GM23248 (cell line): ENCODE measurements at places on chromosomes 6 and 20. TPM values are rescaled to one million over a fixed set of nuclear protein-coding genes. Genes with fewer than 3 reads are reported as not detected.

The LBP gene
- polyA plus RNA-seq = not detected in 2 replicates

The BTN1A1 gene
- polyA plus RNA-seq = not detected in 2 replicates

The HBS1L gene
- 83.9 and 85.0 TPM in 2 replicates for polyA plus RNA-seq

The TMEM244 gene
- polyA plus RNA-seq = not detected in 2 replicates

The CGAS gene
- 3.7 TPM in 2 replicates for polyA plus RNA-seq

The PERP gene
- 45.3 and 45.7 TPM in 2 replicates for polyA plus RNA-seq

The SLC22A3 gene
- not detected in 2 replicates for polyA plus RNA-seq

The KHDC1L gene
- not detected in 2 replicates for polyA plus RNA-seq

The WFDC2 gene
- polyA plus RNA-seq = not detected in 2 replicates

The ZNF391 gene
- 2.3 and 2.4 TPM in 2 replicates for polyA plus RNA-seq

The PRICKLE4 gene
- polyA plus RNA-seq = not detected in 2 replicates

The VGLL2 gene
- polyA plus RNA-seq = not detected in 2 replicates

The TCFL5 gene
- 1.2 and 1.7 TPM in 2 replicates for polyA plus RNA-seq

The DEFB115 gene
- not detected in 2 replicates for polyA plus RNA-seq
